ENCODE measurements at places on chromosomes 2 and 18. TPM values are rescaled to one million over a fixed set of nuclear protein-coding genes. Genes with fewer than 3 reads are reported as not detected.

The CNDP1 gene
- not detected for polyA plus RNA-seq

The MAP3K2 gene
- 6.5 TPM for polyA plus RNA-seq

The ANKRD62 gene
- polyA plus RNA-seq, result not detected

The TMEM247 gene
- polyA plus RNA-seq, result not detected

The DNAH6 gene
- 0.09 TPM for polyA plus RNA-seq

The RGPD3 gene
- 0.06 TPM for polyA plus RNA-seq

The CHPF gene
- polyA plus RNA-seq, result 147 TPM

The ABCA12 gene
- not detected for polyA plus RNA-seq

The KYNU gene
- 0.75 TPM for polyA plus RNA-seq

The CD226 gene
- polyA plus RNA-seq, result 0.07 TPM

The RNU2-63P gene
- not detected for polyA plus RNA-seq

The BMP10 gene
- polyA plus RNA-seq, result not detected

The CD8B2 gene
- not detected for polyA plus RNA-seq

The LIMS3 gene
- polyA plus RNA-seq, result 0.99 TPM

The TEKT4 gene
- not detected for polyA plus RNA-seq

The GKN1 gene
- polyA plus RNA-seq, result not detected

The ASB3 gene
- 17.1 TPM for polyA plus RNA-seq

The SAG gene
- not detected for polyA plus RNA-seq

The IL1RL2 gene
- 0.09 TPM for polyA plus RNA-seq

The BOLL gene
- not detected for polyA plus RNA-seq

The FER1L5 gene
- 0.15 TPM for polyA plus RNA-seq

The MYO7B gene
- polyA plus RNA-seq, result 0.55 TPM

The DTNB gene
- polyA plus RNA-seq, result 5.3 TPM

The TMEM237 gene
- polyA plus RNA-seq, result 29.4 TPM

The PER2 gene
- polyA plus RNA-seq, result 2.1 TPM

The NYAP2 gene
- polyA plus RNA-seq, result not detected

The PROM2 gene
- 0.65 TPM for polyA plus RNA-seq

The GALR1 gene
- polyA plus RNA-seq, result not detected

The PPP1R1C gene
- polyA plus RNA-seq, result 0.34 TPM

The MBOAT2 gene
- polyA plus RNA-seq, result 33.9 TPM

The MITD1 gene
- 14.5 TPM for polyA plus RNA-seq

The MOGAT1 gene
- not detected for polyA plus RNA-seq

The PARD6G gene
- polyA plus RNA-seq, result 4.6 TPM

The NGEF gene
- 0.52 TPM for polyA plus RNA-seq

The MATN3 gene
- polyA plus RNA-seq, result 2.2 TPM

The CIDEA gene
- not detected for polyA plus RNA-seq

The GPAT2 gene
- 0.53 TPM for polyA plus RNA-seq

The GPR45 gene
- polyA plus RNA-seq, result not detected

The NHEJ1 gene
- 11.9 TPM for polyA plus RNA-seq

The NAB1 gene
- polyA plus RNA-seq, result 9.6 TPM

The TUBA3E gene
- polyA plus RNA-seq, result not detected

The DRC1 gene
- polyA plus RNA-seq, result not detected

The SULT1C2 gene
- polyA plus RNA-seq, result 0.09 TPM

The KATNAL2 gene
- 2.3 TPM for polyA plus RNA-seq

The HRH4 gene
- polyA plus RNA-seq, result not detected

The GPR39 gene
- 5.4 TPM for polyA plus RNA-seq

The RNF144A gene
- polyA plus RNA-seq, result 0.47 TPM

The SEH1L gene
- polyA plus RNA-seq, result 25.1 TPM

The FRZB gene
- 1.1 TPM for polyA plus RNA-seq

The TMEM163 gene
- polyA plus RNA-seq, result not detected

The SRSF7 gene
- 193 TPM for polyA plus RNA-seq

The CYP27C1 gene
- not detected for polyA plus RNA-seq

The ADAM17 gene
- polyA plus RNA-seq, result 8.8 TPM

The HOXD13 gene
- polyA plus RNA-seq, result not detected

The LYG2 gene
- polyA plus RNA-seq, result not detected

The TEX44 gene
- polyA plus RNA-seq, result not detected

All from IMR-90 (cell line).